ENCODE measurements at places on chromosomes 2 and 18.

- DNase-seq, result no peak
These were observed 40.3 kb downstream of the LHCGR start for GRCh38 chr2:48715042-48715899.

GRCh38 chr2:150413910-150414309, 73.6 kb downstream of the RND3 start:
- no peak for DNase-seq

- no peak for DNase-seq
These were observed 26.9 kb downstream of the MGAT5 start for GRCh38 chr2:134280726-134281125.

DNA sequence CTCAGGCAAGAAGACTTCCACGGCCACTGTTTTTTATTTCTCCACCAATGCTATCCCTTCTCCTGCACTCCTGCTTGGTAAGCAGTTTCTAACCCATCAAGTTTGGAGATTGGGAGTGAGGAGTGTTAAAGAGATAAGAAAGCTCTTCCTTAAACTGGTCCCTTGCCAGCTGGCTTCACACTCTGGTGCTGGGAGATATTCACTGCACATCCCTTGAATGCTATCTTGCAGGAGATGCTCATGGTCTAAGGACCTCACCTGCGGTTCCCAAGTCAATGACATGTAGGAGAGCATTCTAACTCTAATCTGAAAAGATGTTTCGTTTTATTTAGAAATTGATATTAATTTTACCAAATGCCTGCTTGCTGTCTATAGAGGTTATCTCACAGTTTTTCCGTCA, 28.2 kb upstream of the CYRIA start:
- DNase-seq, result no peak

DNA sequence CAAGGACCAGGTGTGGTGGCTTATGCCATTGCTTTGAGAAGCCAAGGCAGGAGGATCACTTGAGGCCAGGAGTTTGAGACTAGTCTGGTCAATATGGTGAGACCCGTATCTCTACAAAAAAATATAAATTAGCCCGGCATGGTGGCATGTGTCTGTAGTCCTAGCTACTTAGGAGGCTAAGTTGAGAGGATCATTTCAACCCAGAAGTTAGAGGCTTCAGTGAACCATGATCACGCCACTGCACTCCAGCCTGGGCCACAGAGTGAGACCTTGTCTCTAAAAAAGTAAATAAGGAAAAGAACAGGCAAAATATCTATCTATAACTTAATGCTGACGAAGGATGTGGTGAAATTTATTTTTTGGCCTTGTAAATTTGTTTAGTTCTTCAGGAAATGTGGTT, 78.1 kb downstream of the UGGT1 start:
- DNase-seq, result no peak

- no peak for DNase-seq
These were observed 164.5 kb downstream of the NCK2 start for GRCh38 chr2:105909215-105909614.

DNA sequence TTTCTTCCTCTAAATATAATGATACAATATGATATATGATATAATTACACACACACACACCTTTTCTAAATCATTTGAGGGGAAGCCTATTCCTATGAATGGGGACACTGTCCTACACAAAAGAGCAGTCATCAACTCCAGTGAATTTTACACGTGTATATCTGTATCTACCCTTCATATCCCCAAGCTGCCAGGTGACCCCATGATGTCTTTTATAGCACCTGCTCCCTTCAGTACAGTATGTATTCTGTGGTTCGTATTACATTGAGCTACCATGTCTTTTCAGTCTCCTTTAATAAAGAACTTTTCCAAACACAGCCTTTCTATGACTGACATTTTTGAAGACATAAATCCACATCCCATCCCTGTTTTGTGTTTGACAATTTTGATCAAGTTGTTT, 19.0 kb downstream of the TBC1D8 start:
- DNase-seq, result no peak

DNA sequence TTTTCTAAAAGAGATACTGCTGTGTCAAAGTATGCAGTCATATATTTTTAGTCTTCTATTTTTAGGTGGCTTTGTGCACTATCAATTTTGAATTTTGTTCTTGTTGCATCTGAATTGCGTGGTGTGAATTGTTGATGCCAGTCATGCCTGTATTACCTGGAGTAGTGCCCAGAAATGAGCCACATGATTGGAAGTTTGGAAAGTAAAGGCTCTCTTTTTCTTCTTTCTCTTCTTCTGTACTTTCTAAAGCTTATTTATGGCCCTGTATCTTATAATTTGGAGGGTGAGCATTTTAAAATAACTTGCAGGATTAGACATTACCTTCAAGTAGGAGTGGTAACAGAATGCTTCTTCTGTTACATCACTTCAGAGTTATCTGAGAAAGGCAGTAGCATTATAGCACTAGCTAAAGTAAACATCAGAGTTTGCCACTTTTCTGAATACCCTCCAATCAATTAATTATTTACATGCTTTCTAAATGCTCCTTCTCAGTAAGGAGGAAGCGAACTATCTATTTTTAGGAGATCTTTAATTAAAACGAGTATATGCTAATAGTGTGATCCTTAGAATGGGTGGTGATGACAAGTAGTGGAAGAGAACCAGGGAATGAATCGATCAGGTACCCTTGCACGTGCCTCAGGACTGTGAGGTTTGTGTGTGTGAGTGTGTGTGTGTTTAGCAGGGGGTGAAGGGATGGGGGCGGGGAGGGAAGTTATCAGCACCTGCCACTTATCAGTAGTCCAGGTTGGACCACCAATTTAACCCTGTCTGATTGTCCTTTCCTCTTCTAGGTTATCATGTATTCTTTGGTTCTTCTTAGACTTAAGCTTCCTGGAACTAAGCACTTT, 112.5 kb downstream of the MAP3K20 start:
- DNase-seq, result no peak

DNA sequence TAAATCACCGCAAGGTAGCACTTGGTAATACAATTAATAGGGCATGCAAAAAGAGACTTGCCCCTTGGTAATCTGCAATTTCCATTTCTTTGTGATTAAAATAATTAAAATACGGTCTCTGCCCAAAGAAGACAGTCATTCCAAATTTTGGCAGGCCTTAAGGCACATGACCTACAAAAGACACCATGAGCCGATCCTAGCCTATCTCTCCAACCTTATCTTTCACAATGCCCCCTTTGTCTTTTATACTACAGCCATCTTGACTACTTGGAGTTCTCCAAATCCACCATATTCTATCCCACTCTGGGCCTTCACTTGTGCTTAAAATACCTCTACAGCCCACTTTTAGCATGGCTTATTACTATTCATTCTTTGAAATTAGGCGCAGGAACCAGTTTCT, 23.3 kb downstream of the CFAP210 start:
- no peak for DNase-seq

GRCh38 chr2:101119431-101119830, 31.8 kb downstream of the TBC1D8 start:
- DNase-seq, result no peak

DNA sequence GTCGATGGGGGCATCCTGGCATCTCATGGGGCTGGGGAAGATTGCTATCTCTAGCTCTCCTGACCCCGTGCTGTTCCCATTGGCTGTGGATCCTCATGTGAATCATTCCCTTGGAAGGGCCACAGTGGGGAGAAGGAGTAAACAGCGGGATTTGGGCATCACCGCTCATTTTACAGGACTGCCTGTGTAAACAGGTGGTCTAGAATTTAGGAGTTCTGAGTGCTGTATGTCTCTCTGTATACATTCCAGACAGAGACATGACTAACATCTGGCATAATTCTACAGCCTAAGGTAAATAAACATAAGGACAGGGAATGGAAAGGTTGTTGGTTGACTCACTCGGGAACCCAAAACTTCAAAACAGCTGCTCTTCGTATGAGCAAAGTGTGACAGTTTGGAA, 92.7 kb downstream of the COPS8 start:
- no peak for DNase-seq

DNA sequence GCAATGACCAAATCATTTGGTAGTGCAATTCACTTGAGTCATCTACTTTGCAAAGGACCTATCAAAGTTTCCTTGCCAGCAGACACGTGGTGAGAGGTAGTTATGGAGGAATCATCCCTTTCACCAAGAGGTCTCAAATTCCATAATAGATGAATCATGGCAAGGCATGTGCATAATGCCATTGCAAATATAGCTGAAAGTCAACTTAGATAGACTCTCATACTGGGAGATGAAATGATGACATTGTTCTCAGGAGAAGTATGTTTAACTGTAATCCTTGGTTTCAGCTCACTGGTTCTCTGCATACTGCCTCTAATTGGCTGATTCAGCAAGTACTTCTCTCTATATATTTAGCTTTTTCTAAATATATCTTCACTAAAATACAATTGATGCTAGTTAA, 57.2 kb downstream of the CALCRL start:
- no peak for DNase-seq

DNA sequence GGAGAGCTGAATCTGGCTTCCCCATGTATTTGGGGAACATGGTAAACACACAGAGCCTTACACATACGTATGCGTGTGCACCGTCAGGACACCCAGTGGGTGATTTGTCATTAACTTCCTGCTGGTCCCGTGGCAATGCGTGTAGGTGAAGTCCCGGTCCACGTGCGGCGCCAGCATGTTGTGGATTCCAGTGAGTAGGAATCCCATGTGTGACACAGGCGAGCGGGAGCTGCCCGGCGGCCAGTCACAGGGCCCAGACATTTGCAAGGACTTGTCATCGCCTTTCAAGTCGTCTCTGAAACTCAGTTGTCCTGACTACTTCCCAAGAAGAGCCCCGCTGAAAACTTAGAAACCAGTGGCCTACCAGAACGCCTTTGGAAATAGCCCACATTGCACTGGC, 102.0 kb downstream of the RNF144A start:
- no peak for DNase-seq

- no peak for DNase-seq
These were observed 232.1 kb downstream of the NDUFA10 start for GRCh38 chr2:239793086-239793485.

- DNase-seq, result no peak
These were observed 63.7 kb upstream of the TFPI start for GRCh38 chr2:187617905-187618304.

GRCh38 chr18:12880541-12880910, 3.5 kb downstream of the PTPN2 start:
- DNase-seq, result no peak

DNA sequence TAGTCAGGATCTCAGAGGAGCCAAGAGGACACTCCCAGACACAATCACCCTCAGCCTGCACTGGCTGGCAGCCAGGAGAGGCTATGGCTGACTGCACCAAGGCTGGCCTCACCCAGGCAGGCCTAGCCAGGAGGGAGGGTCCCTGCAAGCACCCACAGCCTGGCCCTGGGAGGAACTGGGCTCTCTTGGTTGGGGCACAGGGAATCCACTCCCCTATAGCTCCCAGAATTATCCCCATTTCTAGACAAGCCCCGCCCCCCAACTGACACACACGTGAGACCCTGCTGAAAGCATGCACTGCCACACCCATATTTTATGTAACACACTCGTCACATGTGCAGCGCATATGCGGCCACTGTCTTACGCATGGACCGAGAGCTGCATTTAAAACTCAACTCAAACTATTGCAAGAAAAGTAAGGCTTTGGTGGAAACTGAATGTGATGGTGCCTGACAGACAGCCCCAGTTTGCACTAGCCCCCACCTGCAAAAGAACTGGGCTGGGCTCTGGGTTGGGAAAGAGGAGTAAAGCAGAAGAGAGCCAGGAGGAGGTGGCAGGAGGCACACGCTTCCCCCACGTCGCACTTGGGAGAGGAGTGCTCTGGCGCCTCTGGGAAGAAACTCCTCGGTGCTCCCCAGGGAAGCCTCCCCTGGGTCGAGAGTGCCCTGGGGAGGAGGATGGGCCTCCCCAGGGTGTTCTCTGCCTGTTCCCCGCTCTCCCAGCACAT, 28.9 kb upstream of the ARHGEF4 start:
- no peak for DNase-seq

DNA sequence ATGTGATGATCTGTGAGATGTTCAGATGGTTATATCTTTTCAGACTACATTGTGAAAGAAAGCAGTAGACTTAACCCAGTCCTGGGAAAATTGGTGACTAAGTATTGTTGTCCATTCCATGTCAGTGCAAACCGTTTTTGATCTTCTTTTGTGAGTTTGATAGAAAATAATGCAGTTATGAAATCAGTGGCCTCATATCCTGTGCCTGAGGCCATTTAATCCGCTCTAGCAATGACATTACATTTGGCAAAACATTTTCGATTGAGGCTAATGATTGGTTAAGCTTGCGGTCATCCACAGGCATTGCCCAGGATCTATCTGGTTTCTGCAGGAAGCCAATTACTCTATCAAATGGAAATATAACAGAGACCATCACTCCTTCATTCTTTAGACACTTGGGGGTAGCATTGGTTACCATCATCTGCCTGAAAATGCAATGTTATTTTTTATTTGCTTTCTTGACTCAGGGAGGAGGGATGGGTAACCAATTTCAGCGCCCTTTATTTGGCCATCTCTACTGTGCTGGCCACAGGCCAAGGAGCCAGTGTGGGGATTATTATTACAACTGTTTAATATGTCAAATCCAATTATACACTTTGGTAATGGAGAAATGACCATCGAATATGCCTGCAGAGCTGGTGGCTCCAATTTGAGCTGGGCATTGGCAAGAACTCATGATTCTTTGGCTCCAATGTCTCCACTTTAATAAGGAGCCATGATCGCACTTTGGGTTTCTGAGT, 33.6 kb downstream of the TRIB2 start:
- no peak for DNase-seq

GRCh38 chr2:145744541-145745386, 1224.8 kb upstream of the ZEB2 start:
- no peak for DNase-seq

DNA sequence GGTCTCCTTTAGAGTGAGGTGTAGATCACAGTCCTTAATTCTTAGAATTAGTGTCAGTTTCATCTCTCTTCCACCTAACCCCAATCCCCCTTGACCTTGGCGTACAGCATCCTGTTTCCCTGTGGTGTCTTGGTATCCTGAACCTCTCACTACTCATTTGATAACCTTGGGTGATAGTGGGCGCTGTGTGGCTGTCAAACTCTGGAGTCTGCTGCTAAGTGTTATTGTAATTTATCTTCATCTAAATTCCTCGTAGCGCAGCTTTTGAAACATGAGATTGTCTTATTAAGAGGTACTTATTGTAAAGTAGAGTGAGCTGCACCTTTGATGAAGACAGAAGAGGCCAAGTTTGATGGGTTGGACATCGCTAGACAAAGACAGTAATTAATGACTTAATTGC, 222.6 kb upstream of the SPRED2 start:
- no peak for DNase-seq

Data from stimulated activated CD8-positive, alpha-beta memory T cell treated with anti-CD3 and anti-CD28 coated beads, Interleukin-2, amount 100 ng/mL, for 1 hour (primary cell).